ENCODE measurements at places on chromosomes 3 and 15.

- peak; percentile 92 for DNase-seq
Observed at GRCh38 chr15:38563723-38564519, 693 bp downstream of the RASGRP1 start.

GRCh38 chr3:17065881-17066280 is 181.1 kb downstream of the PLCL2 start:
- no peak for DNase-seq

DNA sequence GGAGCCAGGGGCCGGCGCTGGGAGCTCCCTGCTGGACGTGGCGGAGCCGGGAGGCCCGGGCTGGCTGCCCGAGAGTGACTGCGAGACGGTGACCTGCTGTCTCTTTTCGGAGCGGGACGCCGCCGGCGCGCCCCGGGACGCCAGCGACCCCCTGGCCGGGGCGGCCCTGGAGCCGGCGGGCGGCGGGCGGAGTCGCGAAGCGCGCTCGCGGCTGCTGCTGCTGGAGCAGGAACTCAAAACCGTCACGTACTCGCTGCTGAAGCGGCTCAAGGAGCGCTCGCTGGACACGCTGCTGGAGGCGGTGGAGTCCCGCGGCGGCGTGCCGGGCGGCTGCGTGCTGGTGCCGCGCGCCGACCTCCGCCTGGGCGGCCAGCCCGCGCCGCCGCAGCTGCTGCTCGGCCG is 1.5 kb downstream of the SMAD6 start:
- DNase-seq: peak; percentile 2

DNA sequence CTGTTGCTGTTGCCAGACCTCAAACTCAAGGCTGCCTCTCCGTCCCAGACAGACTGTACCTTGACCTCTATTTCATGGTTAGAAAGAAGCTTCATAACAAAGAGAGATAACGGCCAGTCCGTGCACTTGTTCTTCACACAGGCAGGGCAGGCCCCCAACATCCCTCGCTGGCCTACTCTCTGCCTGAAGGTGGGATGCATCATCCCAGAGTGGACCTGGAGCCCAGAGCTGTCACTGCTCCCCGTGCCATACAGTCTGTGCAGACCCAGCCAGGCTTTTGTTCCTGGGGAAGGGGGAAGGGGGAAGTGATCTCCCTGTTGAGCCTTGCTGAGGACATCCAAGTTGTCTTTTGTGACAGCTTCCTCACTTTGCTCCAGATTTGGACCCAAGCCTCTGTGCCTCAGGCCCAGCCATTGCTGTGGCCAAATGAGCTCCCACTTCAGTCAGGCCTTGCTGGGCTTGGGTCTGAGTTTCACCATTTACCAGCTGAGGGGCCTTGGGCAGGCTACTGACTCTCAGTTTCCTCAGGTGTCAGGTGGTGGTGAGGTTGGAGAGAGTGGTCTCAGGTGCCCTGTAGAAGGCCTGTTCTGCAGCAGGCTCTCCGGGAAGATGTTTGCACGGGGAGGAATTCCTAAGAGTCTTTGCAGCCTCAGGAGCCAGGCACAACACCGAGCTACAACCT is 141.6 kb downstream of the DNAJB8 start:
- no peak for DNase-seq

GRCh38 chr3:50630877-50631276 is 13.9 kb downstream of the MAPKAPK3 start:
- no peak for DNase-seq

GRCh38 chr15:96497951-96498350 is 167.5 kb downstream of the NR2F2 start:
- no peak for DNase-seq

DNA sequence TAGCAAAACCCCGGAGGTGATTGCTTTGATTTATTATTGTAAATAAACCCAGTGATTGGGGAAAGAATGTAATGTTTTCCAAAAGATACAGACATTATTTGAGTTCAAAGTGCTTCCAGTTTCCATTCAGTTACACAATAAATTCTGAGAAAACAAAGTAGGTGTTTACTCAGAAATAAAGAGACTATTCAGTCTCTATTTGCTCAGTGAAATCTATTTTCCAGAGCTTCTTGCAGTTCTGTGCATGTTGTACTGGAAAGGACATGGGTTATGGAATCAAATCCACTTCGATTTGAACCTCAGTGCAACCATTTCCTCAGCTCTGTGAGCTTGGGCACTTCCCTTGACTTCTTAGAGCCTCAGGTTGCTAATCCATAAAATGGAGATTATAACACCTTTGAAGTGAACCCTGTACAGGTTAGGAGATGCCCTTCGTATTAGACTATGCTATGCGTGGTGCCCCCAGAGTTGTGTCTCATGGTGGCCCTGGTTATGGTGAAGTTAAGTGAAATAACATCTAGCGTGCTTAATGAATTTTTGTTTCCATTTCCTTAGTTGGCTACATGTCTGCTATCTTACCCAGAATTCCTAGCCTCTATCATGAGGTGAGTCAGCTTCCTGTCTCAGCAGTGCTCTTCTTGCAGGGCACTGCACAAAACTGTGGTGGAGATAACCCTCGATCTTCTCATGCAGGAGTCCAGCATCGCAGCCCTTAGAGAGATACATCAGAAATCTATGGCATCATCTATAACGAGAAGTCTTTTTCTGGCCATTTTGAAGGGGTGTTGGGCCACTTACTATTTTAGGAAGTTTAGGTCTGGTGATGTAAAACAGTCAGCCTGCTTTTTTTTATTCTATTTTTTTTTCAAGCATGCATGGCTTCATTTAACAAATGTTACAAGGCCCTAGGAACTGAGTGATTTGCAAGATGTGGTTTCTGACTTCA is 97.7 kb downstream of the RPL39L start:
- peak; percentile 41 for DNase-seq

GRCh38 chr15:91897585-91898372 is 44.3 kb downstream of the SLCO3A1 start:
- DNase-seq: no peak

DNA sequence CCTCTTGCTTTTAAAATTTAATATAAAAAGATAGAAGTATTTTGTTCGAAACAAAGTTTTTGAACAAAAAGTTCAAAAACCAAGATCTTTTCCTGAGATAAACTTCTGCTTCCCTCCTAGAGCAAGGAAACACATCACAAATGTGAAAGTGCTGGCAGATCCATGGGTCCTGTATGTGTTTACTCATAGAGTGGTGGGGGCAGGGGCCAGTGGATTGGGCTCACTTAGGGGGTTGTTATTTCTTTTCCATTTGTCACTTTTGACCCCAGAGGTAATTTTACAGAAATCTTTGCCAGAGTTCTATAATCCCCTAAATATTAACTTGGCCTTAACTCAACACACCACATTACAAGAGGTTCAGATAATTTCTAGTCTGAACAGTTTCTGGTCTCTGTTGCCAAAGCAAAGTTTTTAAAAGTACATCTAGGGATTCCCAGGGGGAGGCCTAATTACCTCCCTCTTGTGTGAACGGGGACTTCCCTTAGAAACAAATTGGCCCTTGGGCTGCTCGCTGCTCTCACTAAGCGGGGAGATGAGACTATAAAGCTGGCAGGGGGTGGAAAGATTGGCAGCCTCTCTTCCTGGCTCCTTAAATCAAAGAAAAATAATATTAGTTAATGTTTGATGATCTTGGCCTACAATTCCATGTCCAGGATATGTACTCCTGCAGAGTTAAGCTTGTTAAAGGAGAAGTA is 66.8 kb upstream of the PTX3 start:
- DNase-seq: no peak

- no peak for DNase-seq
Observed at GRCh38 chr15:36882487-36883131, 217.7 kb downstream of the MEIS2 start.
